ENCODE measurements at places on chromosomes 3 and 15.

DNA sequence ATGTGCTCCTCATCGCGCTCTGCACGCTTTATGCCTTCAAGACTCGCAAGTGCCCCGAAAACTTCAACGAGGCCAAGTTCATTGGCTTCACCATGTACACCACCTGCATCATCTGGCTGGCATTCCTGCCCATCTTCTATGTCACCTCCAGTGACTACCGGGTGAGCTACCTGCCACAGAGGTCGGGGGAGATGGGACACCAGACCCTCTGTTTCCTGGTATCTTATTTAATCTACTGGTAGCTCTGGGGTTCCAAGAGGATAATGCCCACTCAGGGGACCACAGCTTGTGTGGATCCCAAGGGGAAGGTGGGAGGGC lies 9.1 kb downstream of the GRM2 start:
- no peak for DNase-seq

DNA sequence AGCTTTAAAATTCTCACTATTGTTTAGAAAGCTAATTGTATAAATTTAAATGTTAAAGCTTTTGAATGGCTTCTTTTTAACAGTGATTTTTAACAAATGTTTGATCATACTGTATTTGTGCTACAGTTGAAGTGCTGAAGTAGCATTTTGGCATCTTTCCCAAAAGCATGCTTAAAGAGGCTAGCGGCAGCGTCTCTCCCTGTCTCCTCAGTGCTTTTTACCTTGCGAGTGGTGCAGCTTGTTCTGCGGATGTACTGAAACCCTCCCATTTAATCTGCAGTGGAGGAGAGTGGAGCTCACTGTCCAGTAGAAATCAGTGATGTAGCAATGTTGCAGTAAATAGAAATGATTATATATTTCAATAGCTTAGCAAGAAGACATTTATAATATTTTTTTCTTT lies 43.7 kb downstream of the LRRC49 start:
- DNase-seq = no peak

DNA sequence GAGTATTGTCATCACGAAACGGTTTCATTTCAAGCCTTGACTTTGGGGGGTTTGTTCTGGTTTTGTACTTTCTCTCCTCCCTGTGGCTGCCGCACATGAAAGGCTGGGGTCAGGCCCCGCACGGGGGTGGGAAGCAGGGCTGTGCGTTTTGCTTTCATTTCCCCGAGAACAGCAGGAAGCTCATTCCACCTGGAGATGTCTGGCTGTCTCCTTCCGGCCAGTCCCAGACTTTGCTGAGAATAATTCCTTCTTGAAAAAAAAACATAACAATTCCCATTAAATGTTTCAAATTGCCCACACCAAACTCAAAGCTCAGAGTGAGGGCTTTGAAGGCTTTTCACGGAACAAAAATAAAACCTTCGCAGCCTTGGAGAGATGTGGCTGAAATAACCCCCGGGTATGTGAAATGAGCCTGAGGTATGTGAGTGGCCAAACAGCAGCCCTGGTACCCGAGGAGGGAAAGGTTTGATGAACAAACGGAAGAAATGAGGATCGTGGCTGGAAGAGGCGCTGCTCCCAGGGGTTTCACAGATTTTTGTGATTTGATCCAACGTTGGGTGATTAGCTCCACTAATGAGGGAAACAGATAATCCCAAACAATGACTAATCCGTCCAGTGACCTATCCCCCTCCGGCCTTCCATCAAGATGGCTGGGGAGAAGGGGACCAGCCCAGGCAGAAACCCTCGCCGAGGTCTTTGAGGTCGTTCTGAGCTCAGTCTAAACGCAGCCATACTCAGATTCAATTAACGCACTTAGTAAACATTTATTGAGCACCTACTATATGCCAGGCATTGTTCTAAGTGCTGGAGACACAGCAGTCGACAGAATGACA lies 126.9 kb upstream of the MEF2A start:
- no peak for DNase-seq

- DNase-seq = no peak
Measured at GRCh38 chr15:60706145-60706544, 227.2 kb upstream of the ICE2 start.

DNA sequence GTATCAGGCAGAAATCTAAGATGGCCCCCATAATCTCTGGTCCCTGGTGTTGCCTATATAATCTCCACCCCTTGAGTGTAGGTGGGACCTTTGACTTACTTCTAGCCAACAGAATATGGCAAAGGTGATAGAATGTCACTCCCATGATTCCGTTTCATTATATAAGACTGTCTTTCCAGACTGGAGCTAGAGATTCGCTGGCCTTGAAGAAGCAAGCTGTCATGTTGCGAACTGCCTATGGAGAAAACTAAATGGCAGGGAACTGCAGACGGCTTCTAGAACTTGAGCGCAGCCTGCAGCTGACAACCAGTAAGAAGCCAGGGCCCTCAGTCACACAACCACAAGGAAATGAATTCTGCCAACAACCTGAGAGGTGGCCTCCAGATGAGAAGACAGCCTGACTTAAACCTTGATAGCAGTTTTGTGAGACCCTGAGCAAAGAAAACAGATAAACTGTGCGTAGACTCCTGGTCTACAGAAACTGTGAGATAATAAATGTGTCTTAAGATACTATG lies 2.2 kb upstream of the KPNA1 start:
- no peak for DNase-seq

DNA sequence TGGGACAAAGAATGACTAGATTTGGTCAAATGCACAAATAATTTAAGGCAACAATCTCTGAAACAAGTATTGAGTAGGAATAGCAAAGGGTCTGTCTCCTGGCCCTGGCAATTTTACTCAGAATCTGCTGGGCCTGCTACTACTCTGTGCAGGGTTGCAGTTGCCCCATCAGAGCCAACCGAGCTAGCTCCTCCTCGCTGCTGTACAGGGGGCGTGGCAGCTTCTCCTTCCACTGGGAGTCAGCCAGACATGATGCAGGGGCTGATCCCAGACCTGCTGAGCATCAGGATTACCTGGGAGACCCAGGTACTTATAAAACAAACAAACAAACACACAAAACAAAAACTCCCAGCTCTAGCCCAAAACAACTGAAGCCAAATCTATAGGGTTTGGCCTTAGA lies 30.5 kb upstream of the PXYLP1 start:
- no peak for DNase-seq

DNA sequence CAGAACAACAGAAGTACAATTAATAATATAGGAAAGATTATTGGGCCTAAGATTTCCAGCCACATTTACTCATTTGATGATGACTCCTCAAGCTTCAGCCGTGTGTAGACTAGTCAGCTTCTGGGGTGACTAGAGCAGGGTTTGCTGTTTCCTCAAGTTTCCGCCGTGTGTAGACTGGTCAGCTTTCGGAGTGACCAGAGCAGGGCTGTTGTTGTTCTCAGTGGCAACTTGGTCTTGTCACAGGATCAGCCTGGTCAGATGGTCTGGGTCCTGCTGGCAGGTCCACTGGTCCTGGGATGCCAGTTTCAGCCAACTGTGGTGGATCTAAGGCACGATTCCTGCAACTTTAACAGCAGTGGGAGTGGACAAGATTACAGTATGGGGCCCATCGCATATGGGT lies 21.8 kb upstream of the NOX5 start:
- no peak for DNase-seq

- no peak for DNase-seq
Measured at GRCh38 chr3:481680-482079, 285.1 kb downstream of the CHL1 start.

DNA sequence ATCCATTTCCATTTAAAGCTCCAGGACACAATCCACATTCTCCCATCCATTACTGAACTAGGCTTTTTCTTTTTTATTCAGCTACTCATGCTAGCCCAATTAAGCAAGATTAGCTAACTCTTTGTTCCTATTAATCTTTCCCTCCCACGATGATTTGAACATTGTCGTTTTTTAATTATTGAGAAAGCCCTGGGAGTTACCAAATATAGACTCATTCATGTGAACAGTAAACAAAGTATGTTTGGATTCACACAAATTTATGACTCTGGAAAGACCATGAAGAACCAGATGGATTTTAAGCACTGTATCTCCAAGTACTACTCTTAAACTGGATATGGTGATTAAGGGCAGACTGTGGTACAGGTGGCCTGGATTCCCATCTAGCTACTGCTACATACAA lies 82.2 kb downstream of the STRIT1 start:
- DNase-seq = no peak

All from stimulated activated CD4-positive, alpha-beta T cell treated with anti-CD3 and anti-CD28 coated beads, Interleukin-1b, Interleukin-23, amount 100 ng/mL, for 1 hour (primary cell).